Stimulated activated CD4-positive, alpha-beta T cell treated with anti-CD3 and anti-CD28 coated beads, Interleukin-1b, Interleukin-23, amount 100 ng/mL, for 1 hour (primary cell): ENCODE measurements at places on chromosomes 1 and 21.

DNA sequence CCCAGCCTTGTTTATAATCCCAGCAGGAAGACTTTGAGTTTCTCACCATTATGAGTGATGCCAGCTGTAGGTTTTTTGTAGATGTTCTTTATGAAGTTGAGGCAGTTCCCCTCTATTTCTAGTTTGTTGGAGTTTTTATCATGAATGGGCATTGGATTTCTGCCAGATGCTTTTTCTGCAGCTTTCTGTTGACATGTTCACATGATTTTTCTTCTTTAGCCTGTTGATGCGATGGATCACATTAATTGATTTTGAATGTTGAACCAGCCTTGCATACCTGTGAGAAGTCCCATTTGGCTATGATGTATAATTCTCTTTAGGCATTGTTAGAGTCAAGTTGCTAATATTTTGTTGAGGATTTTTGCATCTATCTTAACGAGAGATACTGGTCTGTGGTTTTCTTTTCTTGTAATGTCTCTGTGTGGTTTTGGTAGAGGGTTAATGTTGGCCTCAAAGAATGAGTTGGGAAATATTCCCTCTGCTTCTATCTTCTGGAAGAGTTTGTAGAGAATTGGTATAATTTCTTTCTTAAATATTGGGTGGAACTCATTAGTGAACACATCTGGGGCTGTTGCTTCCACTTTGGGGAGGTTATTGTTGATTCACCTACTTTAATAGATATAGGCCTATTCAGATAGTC lies 33.2 kb downstream of the ZBTB40 start:
- DNase-seq, result no peak

- DNase-seq, result no peak
Measured at GRCh38 chr1:159817276-159818041, 9.2 kb upstream of the SLAMF8 start.

- DNase-seq, result no peak
Measured at GRCh38 chr1:22071511-22071910, 19.0 kb downstream of the CDC42 start.

DNA sequence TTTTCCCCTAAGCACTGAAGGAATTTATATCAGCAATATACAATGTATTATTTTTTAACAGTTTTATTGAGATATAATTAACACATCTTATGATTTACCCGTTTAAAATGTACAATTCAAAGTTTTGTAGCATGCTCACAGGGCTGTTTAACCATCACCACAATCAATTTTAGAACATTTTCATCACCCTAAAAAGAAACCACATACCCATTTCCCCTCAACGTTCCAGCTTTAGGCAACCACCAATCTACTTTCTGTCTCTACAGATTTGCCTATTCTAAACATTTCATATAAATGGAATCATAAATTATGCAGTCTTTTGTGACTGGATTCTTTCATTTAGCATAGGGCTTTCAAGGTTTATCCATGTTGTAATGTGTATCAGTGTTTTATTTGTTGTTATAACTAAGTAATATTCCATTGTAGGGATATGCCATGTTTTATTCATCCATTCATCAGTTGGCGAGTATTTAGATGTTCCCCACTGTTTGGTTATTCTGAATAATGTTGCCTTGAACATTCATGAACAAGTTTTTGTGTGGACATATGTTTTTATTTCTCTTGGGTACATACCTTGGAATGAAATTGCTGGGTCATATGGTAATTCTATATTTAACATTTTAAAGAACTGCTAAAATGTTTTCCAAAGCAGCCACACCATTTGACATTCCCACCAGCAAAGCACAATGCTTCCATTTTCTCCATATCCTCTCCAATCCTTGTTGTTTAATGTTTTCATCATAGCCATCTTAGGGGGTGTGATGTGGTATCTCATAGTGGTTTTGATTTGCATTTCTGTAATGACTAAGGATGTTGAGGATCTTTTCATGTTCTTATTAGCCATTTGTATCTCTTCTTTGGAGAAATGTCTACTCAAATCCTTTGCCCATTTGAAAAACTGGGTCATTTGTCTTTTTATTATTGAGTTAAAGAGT lies 188.5 kb downstream of the TM2D1 start:
- DNase-seq, result no peak

- DNase-seq, result no peak
Measured at GRCh38 chr1:9078015-9078751, 8.7 kb upstream of the SLC2A5 start.

GRCh38 chr1:174445351-174445750 lies 2.4 kb upstream of the GPR52 start:
- no peak for DNase-seq
